A673 (cell line): ENCODE measurements at places on chromosomes 11 and 22. TPM values are rescaled to one million over a fixed set of nuclear protein-coding genes. Genes with fewer than 3 reads are reported as not detected.

- peaks cover 19% of the 10 kb centered on the region for H3K4me1 ChIP-seq
- H3K36me3 ChIP-seq = peaks cover 28% of the 10 kb centered on the region
- no peaks in the 10 kb centered on the region for H3K27me3 ChIP-seq
- no peak overlapping the region for H3K27ac ChIP-seq
- no peak for DNase-seq
These were observed 10.5 kb downstream of the TXN2 start for GRCh38 chr22:36470994-36471331.

Gene ZNF70
- 9.6 and 9.7 TPM in 2 replicates for total RNA-seq

- H3K4me1 ChIP-seq = peaks cover 11% of the 10 kb centered on the region
- H3K27me3 ChIP-seq = no peaks in the 10 kb centered on the region
- no peak for DNase-seq
- peak overlapping the region; percentile 90 for H3K27ac ChIP-seq
- peaks cover 9% of the 10 kb centered on the region for H3K36me3 ChIP-seq
- H3K4me3 ChIP-seq = peak overlapping the region; percentile 90
These were observed 728 bp downstream of the CTTN start for GRCh38 chr11:70398834-70399680.

- no peaks in the 10 kb centered on the region for H3K36me3 ChIP-seq
- H3K4me3 ChIP-seq = no peak overlapping the region
- H3K27ac ChIP-seq = no peak overlapping the region
- peaks cover 26% of the 10 kb centered on the region for H3K27me3 ChIP-seq
- H3K4me1 ChIP-seq = no peaks in the 10 kb centered on the region
These were observed 18.3 kb upstream of the ARL14EP start for GRCh38 chr11:30304620-30305019.

Gene PI4KA
- 71.6 and 74.9 TPM in 2 replicates for total RNA-seq

DNA sequence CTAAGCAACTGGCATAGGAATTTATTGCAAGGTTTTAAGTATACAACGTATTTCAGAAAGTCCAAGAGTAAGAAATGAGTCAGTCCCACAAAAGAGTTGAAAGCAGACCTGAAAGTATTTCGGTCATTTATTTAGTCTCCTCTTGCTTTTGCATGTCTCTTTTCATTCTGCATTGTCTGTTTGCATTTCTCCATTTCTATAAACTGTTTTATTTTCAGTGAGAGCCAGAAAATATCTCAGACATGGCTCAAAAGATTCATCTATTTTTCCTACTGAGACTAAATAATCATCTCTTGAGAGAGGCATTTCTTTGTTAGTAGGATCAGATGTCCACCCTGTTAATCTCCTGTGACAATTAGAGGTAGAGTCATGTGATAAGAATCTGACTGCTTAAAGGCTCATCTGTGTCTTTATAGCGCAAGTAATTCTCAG is 219.1 kb upstream of the CCDC179 start:
- DNase-seq = no peak
- H3K27ac ChIP-seq = no peak overlapping the region
- H3K27me3 ChIP-seq = no peaks in the 10 kb centered on the region
- no peak overlapping the region for H3K4me3 ChIP-seq
- no peaks in the 10 kb centered on the region for H3K36me3 ChIP-seq
